Activated naive CD4-positive, alpha-beta T cell treated with Interleukin-2 at 50 U/mL for 16 hours (primary cell): ENCODE measurements at places on chromosomes 12 and 14.

- no peak for DNase-seq
These were observed 411 bp upstream of the DCAF4 start for GRCh38 chr14:72925815-72926291.

- DNase-seq, result no peak
These were observed 16.9 kb downstream of the PDE6H start for GRCh38 chr12:14989790-14990189.

DNA sequence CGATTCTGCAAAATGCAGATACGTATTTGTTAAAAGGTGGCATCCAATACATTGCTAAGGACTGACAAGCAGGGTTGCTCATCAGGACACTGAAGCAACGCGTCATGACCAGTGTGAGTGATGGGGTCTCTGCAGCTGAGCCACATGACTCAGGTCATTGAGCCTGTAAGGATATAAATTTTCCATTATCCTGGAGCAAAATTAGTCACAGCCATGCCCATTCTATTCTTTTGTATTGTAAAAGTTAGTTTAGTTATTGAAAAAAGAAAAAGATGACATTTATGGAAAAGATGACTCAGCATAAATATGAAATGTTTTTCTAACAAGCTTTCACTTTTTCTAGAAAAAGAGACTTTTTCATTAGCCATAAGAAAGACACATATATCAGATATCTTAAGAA, 268.0 kb upstream of the TMEM132C start:
- no peak for DNase-seq

- DNase-seq, result no peak
These were observed 52.3 kb upstream of the GPHB5 start for GRCh38 chr14:63371033-63371432.

- DNase-seq, result no peak
These were observed 73.0 kb downstream of the CIT start for GRCh38 chr12:119804011-119804641.

DNA sequence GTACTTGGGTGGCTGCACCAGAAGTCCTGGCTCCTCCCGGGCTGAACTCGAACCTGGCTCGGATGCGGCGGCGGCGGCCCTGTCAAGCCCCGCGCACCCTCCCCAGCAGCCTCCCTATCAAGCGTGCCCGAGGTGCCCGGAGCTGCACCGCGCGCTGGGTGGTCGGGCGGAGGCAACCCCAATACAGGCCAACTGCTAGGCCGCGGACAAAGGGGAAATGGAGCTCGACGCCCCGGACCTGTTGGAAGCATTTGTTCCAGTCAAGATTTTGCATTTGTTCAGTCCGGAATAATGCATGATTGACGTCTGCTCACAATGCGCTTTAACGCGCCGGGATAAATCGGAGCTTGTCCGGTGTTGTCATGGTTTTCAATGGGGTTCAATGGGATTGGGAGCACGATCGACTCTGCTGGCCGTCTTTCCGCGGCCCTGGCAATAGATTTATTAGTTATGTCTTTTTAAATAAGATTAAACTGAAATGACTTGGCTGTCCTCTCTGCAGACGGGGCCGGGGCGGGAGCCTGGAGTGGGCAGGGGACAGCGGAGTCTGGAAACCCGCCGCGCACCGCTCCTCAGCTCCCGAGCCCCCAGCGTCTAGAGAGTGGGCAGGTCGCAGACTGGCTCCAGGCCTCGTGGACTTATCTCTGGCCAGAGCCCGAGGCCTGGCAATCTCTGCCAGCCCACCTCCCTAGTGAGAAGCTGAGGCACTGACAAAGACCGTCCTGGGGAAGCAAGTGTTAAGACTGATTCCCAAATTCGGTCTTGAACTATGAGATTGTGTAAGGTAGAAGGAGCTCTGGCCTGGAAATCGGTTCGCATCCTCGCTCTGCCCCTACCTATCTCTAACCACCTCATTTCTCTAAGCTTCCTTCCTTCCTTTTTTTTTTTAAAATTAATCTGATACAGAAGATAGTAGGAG, 1.7 kb upstream of the NKX2-8 start:
- DNase-seq, result no peak

DNA sequence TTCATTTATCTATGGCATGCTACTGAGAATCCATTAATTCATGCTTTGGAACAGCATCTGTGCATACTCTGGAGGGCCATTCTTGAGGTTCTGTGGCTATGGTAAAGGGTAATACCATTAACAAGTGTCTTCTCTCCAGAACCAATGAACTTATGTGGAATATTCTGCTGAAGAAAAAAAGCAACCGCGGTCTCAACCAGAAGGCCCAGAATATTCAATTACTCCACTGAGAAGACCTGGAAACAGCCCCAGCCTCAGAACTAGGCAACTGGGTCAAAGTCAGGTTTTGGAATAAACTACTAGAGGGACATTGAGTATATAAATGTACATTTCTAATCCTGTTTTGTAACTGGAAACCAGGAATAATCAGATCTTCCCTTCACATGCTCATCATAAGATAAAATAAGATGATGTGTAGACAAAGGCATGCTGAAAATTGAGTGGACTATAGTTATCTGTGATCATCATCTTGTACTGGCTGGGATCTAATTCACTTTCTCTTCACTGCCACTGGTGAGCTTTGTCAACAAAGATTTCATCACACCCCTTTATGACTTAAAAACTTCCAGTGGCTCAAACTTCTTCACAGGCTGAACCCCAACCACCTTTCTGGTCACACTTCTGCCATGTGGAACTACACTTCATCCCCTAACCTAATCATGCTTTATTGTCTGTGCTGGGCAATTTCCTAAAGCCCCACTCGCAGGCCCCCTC, 6.0 kb downstream of the SPTB start:
- no peak for DNase-seq

DNA sequence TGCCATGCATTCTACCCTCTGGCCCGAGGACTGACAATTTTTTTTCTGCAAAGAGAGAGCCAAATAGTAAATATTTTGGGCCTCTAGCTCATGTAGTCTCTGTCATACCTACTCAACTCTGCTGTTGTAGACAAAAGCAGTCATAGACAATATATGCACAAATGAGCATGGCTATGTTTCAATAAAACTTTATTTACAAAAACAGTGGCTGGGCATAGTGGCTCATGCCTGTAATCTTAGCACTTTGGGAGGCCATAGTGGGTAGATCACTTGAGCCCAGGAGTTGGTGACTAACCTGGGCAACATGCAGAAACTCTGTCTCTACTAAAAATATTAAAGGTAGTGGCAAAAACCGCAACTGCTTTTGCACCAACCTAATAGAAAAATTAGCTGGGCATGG, 153.7 kb upstream of the BTG1 start:
- DNase-seq, result no peak

- no peak for DNase-seq
These were observed 14.7 kb downstream of the PTCSC3 start for GRCh38 chr14:36161776-36162175.

DNA sequence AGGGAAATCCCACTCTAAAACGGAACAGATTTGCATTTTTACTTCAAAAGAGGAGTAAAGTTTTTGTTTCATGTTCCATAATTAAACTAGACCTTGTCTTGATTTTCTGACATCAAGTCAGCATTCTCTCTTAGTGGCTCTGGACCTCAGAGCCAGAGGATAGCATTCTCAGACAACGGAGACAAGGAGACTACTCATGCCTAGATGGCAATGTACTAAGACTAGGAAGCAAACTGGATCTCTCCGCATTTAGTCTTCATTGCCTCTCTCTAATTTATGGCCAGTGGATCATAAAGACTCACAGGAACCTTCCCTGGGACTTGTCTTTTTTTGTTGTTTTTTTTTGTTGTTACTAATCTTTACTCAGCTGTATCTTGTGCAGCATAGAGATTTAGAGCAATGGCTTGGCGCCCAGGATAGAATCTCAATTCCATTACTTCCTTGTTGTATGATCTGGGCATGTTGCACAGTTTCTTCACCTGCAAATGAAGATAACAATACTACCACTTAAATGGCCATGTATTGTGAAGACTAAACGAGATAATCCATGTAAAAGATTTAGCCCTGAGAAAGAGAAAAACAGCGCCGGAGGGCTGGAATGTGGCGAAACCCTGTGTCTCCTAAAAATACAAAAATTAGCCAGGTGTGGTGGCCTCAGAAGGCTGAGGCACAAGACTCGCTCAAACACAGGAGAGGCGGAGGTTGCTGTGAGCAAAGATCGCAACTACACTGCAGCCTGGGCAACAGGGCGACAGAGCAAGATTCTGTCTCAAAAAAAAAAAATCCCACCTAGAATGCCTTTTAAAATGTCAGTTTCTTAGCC, 4.0 kb upstream of the GEMIN2 start:
- DNase-seq, result no peak

GRCh38 chr12:2941524-2941923, 17.7 kb upstream of the TEAD4 start:
- DNase-seq, result no peak

DNA sequence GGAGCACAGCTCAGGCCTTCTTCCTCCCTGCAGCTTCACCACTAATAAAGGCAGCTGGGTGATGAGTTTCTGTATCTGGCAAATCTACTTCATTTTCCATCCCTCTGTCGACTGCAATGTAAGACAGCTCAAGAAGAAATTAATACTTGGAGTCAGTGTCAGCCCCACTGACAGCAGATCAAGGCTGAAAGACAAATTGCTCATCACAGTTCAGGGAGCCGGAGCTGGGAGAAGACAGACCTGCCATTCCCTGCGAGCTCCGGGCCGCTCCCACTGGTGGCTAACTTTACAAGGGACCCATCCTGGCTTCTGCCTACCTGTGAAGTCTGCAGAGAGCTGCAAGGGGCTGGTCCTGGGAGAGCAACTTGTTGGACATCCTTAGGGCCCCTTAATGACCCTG, 49.8 kb downstream of the CCDC60 start:
- no peak for DNase-seq

- no peak for DNase-seq
These were observed 5.4 kb downstream of the DLK1 start for GRCh38 chr14:100731846-100732765.

GRCh38 chr14:36227802-36228201, 51.3 kb upstream of the PTCSC3 start:
- DNase-seq, result no peak

- no peak for DNase-seq
These were observed 185.7 kb downstream of the SRGAP1 start for GRCh38 chr12:64030155-64030554.

GRCh38 chr12:108800591-108800990, 56.8 kb downstream of the SSH1 start:
- no peak for DNase-seq

- no peak for DNase-seq
These were observed 27.7 kb downstream of the HRK start for GRCh38 chr12:116853507-116853906.

- DNase-seq, result no peak
These were observed 43.3 kb downstream of the ARMH4 start for GRCh38 chr14:58108717-58109116.

GRCh38 chr14:79515158-79515557, 696.1 kb downstream of the DIO2 start:
- DNase-seq, result no peak

- DNase-seq, result no peak
These were observed 1727.1 kb upstream of the SEL1L start for GRCh38 chr14:83260751-83261150.

- DNase-seq, result no peak
These were observed 145.3 kb downstream of the BCAT1 start for GRCh38 chr12:24803430-24804245.

DNA sequence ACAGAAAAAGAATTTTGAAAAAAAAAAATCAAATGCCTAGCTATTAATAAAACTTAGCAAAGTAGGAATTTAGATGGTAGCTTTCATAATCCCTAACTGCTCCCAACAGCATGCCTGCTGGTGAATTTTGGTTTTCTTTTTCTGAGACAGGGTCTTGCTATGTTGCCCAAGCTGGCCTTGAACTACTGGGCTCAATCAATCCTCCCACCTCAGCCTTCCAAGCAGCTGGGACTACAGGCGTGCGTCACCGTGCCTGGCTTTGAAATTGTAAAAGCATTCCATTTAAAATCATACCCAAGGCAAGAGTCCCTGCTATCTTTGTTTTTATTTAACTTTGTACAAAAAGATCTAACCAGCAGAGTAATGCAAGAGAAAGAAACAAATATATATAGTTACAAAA, 20.7 kb downstream of the FBXO21 start:
- DNase-seq, result no peak

DNA sequence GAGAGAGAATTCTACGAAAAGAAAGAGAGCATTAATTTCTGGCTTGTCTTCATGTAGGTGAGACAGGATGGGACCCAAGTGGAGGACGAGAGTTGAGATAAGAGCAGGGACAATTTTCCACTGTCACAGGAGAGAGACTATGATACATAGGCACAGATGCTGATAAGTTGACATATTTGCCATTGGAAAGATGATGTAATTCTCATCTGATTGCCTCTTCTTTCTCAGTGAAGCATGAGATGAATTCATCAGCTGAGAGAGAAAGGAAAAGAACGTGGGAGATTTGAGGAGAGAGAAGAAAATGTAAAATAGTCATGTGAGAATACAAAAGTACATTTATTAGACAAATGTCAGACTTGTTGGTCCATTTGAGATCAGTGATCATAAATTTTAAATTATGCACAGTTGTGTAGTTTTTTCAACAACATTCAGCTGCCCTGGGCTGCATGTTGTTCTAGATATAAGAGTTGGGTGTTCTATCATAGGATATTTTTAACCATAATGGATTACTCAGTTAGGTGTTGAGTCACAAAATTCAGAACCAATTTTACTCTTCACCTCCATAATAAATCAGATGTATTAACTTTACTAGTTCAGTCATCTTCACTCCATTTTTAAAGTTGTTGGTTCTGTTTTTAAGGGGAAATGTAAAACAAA, 222.9 kb downstream of the DPY19L2 start:
- DNase-seq, result no peak

GRCh38 chr14:69086537-69086936, 66.4 kb downstream of the DCAF5 start:
- DNase-seq, result no peak

GRCh38 chr12:126210448-126210847, 1145.2 kb downstream of the AACS start:
- DNase-seq, result no peak

DNA sequence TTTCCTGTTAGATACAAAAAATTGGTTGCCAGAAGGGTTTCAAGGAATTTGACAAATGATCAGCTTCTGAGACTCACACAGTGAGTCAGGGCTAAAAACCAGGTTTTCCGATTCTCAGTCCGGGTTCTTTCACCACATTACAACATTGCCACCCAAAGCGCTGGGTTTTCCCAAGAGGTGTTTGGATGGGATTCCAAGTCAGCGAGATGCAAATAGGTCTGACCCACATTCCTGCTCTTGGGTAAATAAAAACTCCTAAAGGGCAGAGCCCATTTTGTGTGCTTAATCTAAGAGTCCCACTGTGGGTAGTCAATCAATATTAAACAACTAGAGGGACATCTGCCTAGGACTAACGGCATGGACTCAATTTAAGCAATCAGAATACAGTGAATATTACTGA, 5.4 kb upstream of the RIC8B start:
- DNase-seq, result no peak
